ENCODE measurements at places on chromosomes 11 and 22.
A peak's percentile ranks its signal among the peaks of the same experiment; 100 is the strongest.

DNA sequence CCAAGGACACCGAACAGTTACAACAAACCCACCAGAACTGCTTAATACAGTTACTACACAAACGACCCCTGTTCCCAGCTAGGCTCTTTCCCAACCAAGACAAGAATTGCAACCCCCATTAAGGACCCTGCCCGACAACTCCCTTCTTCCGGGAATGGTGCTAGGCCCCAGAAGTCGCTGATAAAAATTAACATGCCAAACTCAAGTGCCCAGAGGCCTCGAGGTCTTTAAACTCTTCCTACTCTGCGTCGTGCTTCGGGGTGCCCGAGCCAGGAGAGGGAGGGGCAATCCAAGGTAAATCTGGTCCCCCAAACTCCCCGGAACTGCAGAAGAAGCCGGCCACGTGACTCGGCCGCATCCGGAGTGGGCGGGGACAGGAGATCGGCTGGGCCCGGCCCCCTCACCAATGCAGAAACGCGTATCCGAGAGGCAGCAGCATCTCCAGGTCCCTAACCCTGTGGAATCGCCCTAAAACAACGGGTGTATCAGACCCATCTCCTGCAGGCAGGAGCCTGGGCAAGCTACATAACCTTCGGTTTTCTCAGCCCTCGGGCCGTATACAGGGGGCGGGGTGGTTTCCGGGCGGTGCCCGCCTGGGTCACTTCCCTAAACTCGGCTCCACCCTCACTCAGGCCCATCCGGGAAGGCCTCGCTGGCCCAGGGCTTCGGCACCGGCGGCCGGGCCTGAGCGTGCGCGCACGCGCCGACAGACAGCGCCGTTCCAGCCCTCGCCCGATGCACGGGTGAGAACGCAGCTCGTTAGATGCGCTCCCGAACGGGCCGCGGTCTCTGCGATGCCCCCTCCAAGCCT is 1.1 kb downstream of the CFL1 start:
- peak; percentile 74 for DNase-seq

DNA sequence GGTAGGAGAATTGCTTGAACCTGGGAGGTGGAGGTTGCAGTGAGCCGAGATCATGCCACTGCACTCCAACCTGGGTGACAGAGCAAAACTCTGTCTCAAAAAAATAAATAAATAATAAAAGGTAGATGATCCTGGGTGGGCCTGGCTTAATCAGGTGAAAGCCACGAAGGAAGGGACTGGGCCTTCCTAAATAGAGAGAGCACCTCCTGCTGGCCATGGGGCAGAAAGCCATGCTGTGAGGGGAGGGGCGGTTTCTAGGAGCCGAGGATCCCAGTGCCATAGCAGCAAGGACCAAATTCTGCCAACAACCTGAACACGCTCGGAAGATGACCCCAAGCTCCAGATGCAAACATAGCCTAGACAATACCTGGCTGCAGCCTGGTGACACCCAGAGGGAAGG is 24.5 kb upstream of the DGKZ start:
- peak; percentile 56 for DNase-seq

GRCh38 chr11:47863898-47864430 is 15.8 kb upstream of the NUP160 start:
- no peak for DNase-seq

GRCh38 chr11:134032501-134033091 is 36.3 kb upstream of the JAM3 start:
- DNase-seq = peak; percentile 23

DNA sequence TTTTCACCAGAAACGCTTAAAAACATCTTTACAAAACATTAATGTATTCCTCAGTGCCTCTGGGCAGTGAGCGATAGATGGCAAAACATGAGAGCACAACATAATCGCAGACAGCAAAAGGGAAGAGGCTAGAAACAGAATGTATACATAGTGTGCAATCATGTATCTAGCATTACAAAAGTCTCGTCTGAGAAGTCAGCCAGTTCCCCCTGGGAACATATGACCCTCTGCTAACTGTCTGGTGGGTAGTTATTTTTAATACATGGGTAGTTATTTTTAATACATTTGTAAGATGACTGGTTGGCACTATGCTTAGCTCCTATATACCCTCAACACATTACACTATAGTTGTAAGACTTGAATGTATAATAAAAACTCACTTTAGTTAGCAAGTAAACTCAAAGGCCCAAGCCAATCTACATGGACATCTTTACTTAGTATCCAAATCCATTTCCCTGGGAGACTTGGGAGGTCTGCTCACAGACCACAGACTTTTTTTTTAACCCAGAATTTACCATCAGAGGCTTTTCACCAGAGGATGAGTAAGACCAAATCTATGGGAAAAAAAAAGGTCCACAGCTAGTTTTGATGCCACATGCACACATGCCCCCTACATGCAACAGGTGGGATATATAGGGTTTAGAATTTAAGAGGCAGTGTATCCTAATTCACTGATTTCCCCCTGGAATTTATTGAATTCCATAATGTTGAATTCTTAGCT is 71.7 kb downstream of the AMBRA1 start:
- peak; percentile 84 for DNase-seq

DNA sequence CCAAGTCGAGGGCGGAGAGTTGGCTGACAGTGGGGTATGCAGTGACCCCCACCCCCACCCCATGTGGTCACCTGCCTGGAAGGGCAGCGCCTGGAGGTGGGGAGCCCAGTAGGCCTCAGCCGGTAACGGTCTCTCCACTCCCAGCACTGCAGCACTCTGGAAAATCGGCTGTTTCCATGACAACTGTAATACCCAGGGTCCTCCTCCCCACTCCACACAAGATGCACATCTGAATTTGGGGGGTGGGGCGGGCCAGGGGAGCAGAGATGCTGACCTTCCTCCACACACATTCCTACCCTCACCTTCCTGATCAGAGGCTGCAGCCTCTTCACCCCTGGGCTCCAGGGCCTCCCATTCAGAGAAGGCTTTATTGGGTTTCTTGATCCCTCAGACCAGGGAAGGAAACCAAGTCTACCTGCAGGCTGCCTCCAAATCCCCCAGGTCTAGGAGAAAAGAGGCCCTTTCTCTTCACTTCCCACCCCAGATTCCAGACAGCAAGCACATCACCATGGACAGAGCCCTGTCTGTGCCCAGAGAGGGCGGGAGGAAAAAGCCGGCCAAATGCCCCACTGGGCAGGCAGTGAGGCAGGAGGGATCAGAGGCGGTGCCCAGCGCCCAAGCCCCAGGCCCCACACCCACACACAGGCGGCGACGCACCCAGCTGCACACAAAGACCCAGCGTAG is 46.5 kb downstream of the SLC22A12 start:
- no peak for DNase-seq

DNA sequence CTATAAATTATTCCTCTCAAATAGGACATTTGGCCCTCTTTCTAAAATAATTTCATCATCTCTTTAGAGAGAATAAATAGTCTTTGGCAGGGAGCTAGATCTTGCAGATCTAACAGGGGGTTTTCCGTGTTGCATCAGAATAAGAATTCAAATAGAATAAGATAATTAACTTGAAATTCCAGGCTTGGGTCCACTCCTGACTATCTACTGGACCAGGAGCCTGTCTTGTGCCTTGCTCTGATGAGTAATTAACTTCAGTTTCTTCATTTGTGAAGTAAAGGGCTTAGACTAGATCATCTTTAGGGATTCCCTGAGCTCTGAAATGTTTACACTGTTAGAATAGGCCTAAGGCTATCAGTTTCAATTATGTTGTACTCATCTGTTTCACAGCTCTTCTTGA is 23.5 kb upstream of the TMEM123 start:
- DNase-seq = peak; percentile 10

GRCh38 chr22:24482575-24482974 is 12.6 kb upstream of the UPB1 start:
- DNase-seq = peak; percentile 80

DNA sequence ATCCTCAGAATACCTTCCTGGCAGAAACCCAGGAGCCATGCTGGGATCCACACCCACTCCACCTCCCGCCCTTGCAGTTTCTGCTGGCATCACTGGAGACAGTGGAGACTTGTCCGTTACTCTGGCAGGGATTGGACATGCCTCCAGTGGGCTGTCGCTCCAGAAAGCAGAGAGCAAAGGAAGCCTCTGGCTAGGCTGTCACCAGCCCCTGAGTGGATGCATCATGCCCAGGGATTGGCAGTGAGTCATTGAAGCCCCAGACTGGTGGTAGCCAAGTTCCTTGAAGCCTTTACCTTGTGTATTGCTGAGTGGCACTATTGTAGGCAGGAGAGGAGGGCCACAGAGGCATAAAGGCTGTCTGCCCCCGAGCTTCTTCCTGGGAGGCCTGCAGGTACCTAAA is 34.8 kb upstream of the E2F8 start:
- DNase-seq = peak; percentile 42

- DNase-seq = no peak
Measured at GRCh38 chr11:79939111-79939510, 498.3 kb upstream of the TENM4 start.

DNA sequence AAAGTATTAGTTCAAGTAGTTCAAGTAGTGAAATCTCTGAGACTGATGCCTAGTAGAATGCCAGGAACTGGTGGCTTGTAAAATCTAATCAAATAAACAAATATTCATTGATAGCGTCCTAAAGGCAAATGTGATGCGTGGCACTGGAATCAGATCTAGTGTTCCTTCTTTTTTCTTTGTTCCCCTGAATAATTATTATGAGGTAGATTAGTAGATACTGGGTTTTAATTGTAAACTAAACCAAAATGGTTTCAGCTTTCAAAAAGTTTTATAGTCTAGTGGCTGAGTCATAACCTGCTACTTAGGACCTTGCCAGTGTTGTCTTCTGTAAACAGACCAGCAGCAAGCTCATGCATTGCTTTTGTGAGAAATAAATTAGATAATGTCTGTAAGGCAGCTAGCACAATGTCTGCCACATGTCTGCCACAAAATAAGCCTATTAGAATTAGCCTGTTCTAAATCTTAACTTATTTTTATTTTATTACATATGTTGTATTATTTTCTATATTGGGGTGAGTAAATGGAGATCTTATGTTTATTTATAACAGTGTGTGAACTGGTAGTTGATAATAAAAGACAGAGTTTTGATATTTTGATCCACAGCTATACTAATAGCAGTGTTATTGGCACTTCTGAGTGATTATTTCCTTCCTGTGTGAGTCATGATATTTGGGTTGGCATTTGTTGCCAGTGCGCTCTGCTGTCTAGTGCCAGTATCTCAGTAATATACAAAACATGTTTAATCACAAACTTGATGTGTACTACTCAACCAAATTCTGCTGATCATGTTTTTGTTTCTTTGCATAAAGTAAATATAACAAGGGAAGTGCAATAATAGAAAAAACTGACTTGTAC is 135.7 kb downstream of the TMEM135 start:
- peak; percentile 73 for DNase-seq

GRCh38 chr22:19138217-19139000 is 6.0 kb downstream of the ESS2 start:
- DNase-seq = no peak

- peak; percentile 85 for DNase-seq
Measured at GRCh38 chr11:65887723-65888162, 528 bp downstream of the FIBP start.

DNA sequence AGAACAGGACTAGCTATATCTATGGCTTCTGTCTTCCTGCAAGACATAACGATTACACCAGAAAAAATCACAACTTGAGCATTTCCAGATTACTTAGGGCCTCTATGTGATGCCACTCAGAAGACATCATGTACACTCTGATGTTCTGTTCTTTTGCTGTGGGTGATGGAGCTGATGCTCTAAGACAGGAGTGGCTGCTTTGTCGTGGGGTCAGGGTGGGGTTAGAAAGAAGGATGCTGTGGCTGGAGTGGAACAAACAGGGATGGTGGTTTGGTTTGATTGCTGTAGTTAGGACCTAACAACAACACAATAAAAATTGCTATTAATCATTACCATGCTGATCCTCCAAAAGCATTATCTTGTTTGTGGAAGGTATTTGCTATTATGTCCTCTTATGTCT is 120.3 kb upstream of the ARHGAP20 start:
- no peak for DNase-seq

DNA sequence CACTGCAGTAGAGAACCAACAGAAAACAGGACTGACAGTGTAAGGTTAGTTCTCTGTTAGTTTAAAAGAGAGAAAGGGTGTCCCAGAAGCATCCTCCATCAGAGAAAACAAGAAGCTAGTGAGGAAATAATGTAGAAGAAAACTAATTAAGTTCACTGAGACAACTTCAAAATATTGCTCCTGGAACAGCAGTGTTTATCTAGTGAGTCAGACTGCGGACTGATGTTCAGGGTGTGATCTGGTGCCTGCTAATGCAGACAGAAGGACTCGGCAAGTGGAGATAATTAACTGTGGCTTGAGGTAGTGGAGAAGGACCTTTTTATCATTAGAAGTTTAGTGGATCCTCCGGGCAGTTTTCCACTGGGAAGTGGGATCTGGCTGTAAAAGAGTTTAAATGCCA is 55.4 kb downstream of the CDON start:
- peak; percentile 20 for DNase-seq

DNA sequence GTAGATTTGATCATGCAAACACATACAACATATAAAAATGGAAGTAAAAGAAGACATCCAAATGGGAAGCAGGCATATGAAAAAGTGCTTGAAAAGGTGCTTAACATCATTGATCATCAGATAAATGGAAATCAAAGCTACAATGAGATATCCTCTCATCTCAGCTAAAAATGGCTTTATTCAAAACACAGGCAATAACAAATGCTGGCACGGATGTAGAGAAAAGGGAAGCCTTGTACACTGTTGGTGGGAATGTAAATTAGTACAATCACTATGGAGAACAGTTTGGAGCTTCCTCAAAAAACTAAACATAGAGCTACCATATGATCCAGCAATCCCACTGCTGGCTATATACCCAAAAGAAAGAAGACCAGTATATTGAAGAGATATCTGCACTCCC is 549 bp upstream of the TCN1 start:
- DNase-seq = no peak

- peak; percentile 42 for DNase-seq
Measured at GRCh38 chr11:748007-748359, 719 bp downstream of the TALDO1 start.
